ENCODE measurements at places on chromosomes 16 and 17. TPM values are rescaled to one million over a fixed set of nuclear protein-coding genes. Genes with fewer than 3 reads are reported as not detected.

DNA sequence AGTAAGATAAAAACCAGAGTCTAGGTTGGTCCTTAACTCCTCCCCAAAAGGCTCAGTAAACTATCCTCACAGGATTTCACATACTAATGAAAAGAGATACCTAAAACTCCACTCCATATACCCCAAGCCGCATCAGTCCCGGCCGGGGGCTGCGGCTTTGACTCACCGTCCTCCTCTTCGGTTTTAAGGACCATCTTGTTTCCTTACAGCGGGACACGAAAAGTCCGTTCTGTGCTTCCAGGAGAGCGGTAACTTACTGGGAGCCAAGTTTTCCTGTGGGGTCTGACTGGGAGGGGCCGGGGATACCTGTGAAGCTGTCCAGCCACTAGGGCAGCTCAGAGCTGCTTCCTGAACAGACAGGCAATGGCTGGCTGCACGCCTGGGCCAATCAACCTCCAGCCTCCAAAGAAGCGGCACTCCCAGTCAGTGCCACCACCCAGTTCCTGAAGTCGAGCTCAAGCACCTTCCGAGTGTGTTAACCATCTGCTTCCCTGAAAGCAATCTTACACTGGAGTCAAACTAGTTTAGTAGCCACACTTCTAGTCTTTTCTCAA is 45.5 kb downstream of the CYTH1 start:
- H3K36me3 ChIP-seq = peaks cover 7% of the 10 kb centered on the region
- peak overlapping the region; percentile 38 for H3K27ac ChIP-seq
- H3K4me3 ChIP-seq = peak overlapping the region; percentile 69
- no peaks in the 10 kb centered on the region for H3K27me3 ChIP-seq
- H3K4me1 ChIP-seq = peaks cover 69% of the 10 kb centered on the region
- DNase-seq = no peak

Gene ACSM2A
- total RNA-seq = 1.8 TPM

DNA sequence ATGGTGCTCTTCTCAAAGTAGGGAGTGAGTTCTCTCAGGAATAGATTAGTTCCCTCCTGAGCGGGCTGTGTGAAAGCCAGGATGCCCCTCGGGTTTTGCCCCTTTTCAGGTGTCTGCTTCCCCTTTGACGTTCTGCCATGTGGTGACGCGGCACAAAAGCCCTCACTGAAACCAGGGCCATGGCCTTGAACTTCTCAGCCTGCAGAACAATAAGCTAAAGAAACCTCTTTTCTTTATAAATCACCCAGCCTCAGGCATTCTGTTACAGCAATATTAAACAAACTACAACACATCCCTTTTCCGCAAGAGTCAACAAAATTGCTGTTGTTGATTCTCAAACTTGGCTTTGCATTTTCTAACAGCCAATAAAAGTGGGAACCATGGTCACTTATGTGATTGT is 15.5 kb upstream of the CACNG5 start:
- H3K27me3 ChIP-seq = no peaks in the 10 kb centered on the region
- no peak overlapping the region for H3K27ac ChIP-seq
- H3K4me1 ChIP-seq = no peaks in the 10 kb centered on the region

Gene CRYBA1
- not detected for total RNA-seq
